ENCODE measurements at places on chromosomes 4 and X.

DNA sequence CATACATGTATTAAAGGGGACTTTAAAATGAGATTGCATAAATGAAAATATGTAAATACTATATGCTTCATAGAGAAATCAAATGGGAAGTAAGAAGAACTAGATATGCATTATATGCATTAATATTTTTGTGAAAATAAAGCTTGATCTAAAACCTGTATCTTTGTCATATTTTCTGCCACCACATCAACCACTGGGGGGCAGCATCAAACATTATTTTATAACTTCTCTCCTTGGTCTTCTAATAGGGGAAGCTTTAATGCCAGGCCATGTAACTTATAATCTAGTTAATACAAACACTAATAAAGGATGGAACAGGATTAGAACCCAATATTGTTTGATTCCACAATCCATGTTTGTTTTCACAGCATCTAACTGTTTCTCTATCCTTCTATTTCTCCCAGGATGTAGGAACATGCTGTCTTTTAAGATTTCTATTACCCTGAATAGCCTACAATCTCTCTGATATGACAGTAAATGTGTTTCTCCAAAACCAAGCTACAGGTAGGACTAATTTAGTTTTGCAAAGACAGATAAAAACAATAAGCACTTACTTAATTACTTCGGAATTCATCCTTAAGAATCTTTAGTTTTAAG is 10.0 kb downstream of the QRFPR start:
- DNase-seq: peak; percentile 24

DNA sequence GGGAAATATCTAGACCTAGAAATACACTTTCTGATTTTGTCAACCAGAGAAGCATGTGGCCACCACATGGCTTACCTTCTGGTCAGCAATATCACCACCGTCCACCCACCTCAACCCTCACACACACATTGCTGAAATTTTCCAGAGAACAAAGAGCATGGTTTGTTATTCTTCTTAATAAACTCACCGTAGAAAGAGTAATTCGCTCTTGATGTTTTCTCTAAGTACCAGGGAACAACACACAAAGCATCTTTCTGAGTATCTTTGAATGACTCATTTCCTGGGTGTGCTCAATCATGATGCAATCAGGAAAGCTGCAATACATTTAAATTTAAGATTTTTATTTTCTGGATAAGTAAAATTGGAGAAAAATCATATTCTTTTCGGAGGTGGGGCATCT is 24.7 kb upstream of the LRAT start:
- DNase-seq: no peak

DNA sequence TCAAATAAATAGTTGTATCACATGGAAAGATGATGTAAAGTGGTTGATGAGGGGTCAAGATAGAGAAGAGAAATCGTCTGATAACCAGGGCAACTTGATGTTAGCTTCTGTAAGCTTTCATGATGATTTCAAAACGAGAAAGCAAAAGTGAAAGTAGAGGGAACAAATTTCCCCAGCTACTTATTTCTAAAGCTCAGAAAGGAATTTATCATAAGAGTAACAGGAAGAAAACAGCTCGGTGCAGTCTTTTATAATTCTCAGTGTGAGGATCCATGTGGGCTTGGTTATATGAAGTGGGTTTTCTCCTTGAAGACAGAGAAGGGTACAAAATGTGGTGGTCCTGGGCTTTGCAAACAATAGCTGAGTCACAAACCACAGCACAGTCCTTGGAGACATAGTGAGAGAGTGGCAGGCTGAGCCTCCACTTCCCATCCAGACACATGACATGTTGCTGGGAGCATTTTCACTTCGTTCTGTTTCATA is 32.1 kb upstream of the GLRA2 start:
- DNase-seq: no peak

DNA sequence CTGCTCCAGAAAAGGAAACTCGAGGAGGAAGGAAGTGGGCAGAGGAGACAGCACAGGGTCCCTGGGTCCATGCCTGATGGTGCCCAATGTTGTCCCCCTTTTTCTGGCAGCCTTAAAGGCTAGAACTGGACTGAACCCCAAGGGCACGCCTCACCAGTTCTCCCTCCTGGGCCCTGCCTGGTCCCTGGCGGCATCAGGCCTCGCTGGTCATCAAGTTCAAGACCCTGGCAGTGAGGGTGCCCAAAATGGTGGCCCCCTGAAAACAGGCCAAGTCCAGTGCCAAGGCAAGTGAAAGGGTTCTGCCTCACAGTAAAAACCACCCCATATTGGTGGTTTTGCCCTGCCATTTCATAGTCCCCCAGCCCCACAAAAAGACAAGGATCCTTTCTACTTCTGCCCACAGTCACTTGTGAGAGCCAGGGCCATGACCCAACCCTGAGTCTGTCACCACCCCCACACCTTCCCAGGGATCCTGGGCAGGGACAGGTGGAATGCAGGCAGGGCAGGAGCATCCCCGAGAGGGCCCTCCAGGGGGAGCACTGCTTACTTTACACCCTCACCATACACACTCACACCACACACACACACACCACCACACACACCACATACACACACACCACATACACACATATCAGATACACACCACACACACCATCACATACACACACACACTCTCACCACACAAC is 107.6 kb downstream of the DCTD start:
- DNase-seq: no peak

DNA sequence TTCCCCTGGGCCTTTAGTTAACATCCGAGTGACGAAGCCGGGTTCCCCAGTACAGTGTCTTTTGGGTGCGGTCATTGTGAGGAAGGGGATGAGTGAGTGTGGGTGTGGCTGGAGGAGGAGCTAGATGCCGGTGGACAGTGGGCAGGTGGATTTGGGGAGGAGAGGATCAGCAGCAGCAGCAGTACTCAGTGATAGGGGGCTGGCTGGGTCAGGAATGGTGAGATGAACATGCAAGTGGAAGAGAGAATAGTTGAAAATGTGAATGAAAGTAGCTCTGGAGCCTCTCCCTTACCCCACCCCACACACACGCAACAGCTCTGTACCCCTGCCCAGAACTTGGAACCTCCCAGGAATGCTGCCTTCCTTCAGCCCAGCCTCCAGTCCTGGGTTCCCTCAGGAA is 4.5 kb downstream of the TSR2 start:
- no peak for DNase-seq

GRCh38 chr4:81919810-81920209 is 448.1 kb upstream of the RASGEF1B start:
- DNase-seq: no peak

GRCh38 chr4:151304226-151304625 is 21.2 kb downstream of the SH3D19 start:
- no peak for DNase-seq

- DNase-seq: no peak
Measured at GRCh38 chr4:156623376-156623775, 348.2 kb downstream of the PDGFC start.

- DNase-seq: peak; percentile 41
Measured at GRCh38 chrX:154019633-154020528, at the start of gene IRAK1. Gene IRAK1 (minus strand): TSS chrX:154019902. CDS start chrX:154019812, 90 bp downstream.

GRCh38 chr4:60175241-60175640 is 1024.9 kb upstream of the ADGRL3 start:
- no peak for DNase-seq

DNA sequence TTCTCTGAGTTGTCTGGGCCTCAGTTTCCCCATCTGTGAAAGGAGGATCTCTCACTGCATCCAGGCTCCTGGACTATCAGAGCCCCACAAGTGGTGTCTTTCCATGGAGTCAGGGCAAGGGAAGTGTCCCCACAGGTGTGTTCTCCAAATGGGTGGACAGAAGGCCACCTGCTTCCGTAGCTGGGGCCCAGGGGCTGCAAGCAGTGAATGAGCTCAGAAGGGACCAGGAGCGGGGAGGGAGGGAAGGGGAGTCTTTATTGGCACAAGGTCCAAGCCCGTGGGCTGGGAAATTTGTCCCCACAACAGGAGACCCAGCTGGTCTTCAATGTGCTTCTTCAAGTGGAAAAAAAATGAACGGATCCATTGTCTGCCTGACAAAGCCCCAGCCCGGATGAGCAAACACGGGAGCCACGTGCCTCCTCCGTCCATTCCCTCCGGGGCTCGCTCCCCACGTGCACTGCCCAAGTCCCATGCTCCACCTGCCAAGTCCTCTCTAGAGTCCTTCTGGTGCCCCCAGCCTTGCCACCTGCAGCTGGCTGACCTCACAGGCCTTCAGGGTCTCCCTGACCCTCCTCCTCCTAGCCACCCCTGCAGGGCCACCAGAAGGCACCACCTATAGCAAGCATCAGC is 72.0 kb downstream of the JAKMIP1 start:
- no peak for DNase-seq

- no peak for DNase-seq
Measured at GRCh38 chr4:74203467-74203866, 45.5 kb downstream of the MTHFD2L start.

DNA sequence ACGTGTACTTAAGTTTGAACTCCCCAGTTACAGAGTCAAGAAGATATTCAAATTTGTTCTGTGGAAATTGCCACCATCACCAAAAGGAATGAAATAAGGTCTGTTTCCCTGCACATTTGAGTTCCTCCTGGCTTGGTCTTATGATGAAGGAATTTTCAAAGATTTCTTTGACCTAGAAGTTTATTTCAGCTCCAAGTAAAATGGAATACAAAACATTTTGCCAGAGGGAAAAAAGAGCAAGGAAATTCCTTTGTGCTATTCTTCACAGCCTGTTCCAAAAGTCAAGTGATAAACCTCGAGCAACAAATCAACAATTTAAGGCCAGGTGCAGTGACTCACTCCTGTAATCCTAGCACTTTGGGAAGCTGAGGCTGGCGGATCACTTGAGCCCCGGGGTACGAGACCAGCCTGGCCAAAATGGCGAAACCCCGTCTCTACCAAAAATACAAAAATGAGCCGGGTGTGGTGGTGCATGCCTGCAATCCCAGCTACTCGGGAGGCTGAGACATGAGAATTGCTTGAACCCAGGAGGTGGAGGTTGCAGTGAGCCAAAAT is 3.4 kb downstream of the NKRF start:
- DNase-seq: no peak

- DNase-seq: peak; percentile 48
Measured at GRCh38 chr4:182916483-182917181, 554 bp downstream of the DCTD start.

- peak; percentile 11 for DNase-seq
Measured at GRCh38 chr4:3445111-3445820, 3.5 kb downstream of the HGFAC start.

- DNase-seq: no peak
Measured at GRCh38 chr4:176533159-176533558, 213.4 kb downstream of the SPCS3 start.

DNA sequence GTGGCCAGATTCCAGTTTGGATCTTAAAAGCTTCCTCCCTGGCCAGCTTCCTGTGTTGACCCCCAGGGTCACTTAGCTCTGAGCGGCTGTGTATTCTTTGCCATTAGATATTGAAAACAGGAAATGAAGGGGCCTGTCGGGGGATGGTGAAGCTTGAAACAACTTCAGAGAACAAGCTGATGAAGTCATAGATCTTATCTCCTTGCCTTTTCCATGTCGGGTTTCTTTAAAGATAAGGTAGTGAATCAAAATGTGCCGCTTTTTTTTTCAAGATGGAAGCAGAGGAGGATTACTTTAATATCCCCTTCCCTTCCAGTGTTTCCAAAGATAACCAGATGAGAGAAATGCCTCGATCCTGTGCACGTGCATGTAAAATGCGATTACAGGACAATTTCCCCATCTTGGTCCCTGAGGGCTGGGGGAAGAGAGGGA is 508.5 kb downstream of the MID1IP1 start:
- no peak for DNase-seq

- DNase-seq: no peak
Measured at GRCh38 chrX:21266949-21267348, 107.3 kb upstream of the CNKSR2 start.

- no peak for DNase-seq
Measured at GRCh38 chr4:104747635-104748034, 252.9 kb upstream of the CXXC4 start.

DNA sequence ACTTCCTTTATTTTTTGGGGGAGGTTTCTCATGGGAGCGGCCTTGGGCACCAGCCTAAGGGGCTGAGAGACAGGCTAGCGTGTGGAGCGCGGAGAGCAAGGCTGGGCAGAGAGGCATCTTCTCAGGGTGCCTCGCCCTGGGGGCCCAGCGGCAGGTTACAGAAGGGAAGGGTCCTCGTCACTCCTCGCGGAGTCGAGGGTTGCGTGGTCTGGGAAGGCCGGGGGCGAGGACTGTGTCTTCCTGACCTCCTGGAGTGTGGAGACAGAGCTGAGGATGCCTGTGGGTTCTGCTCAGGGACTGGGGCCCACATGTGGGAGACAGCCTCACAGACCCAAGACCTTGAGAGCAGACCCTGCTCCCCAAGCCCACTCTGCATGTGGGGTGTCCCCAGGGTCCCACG is 79.6 kb upstream of the LRPAP1 start:
- no peak for DNase-seq

GRCh38 chr4:183321079-183321478 is 1.0 kb upstream of the CLDN22 start:
- DNase-seq: no peak

GRCh38 chr4:184823014-184823413 is 2.8 kb downstream of the ACSL1 start:
- DNase-seq: no peak

DNA sequence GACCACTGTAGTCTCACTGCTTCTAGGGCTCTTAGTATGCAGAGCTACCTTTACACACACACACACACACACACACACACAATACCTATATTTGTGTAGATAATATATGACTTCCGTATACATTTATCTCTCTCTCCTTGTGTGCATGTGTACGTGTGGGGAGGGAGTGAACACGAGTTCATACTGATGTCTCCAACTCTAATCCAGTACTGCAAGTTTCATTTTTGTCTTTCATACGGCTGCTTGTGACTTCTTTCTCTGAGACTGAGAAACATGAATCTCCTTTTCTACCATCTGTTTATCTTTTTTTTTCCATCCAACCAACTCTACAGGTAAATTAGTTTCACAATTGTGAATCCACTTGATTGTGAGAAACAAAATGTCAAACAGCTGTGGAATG is 1229.5 kb upstream of the AGA start:
- DNase-seq: no peak

- DNase-seq: no peak
Measured at GRCh38 chrX:150223176-150224015, 139.7 kb upstream of the MAMLD1 start.

Measured in glutamatergic neuron (in vitro differentiated cells).